ENCODE measurements at places on chromosomes 1 and 21.
A peak's percentile ranks its signal among the peaks of the same experiment; 100 is the strongest.

DNA sequence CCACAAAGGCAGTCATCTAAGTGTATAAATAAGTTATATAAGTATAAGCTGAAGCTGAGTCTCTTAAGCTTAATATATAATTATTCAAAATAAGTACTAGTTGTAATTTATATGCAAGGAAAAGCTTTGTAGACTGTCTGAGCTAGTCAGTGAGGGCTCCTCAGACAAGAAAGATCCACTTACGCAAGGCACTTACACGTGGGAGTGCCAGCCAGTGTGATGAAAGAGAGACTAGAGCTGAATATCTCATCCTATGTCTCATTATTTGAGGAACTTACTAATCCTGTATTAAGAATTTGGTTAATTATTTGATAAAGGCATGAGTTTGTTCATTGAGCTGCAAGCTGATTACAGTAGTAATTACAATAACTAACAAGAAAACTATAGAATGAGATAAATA, 146.9 kb downstream of the PDE4B start:
- no peak for DNase-seq

DNA sequence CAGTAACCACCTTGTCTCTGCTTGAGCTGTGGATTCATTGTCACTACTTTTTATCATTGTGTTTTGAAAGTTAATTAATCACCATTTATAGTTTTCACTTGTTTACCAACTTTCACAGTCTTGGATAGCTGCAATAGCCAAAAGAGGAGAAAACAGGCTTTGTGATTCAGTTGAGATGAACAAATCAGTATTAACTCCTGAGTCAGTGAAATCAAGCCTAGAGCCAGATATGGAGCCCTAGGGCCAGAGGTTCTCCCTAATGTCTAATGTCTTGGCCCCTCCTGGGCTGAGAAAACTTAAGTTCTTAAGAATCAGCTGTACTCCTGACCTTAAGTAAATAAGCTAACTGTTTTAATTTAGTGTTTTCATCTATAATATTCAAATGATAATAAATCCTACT, 228.8 kb downstream of the DNM3 start:
- DNase-seq: no peak

GRCh38 chr1:162656266-162656665, 24.0 kb downstream of the DDR2 start:
- DNase-seq: no peak

DNA sequence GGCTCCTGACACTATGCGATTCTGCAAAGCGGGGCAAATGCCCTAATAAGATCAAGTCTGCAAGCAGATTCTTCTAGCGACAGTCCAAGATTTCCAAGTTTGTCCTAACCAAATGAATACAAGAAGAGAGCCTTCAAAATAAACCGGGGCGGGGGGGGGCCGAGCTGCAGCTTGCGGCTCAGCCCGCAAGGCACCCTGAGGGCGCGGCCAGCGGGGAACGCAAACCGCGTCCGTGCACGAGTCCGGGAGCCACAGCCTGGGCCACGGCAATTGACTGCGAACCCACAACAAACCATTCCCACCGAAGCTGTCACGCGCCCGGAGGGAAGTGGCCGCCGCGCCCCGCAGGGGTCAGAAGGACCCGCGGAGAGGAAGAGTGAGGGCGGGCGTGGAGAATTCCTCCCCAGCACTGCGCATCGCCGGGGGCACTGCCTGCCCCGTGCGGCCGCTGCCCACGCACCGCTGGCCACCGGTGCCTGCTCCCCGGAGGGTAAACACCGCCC, 687 bp downstream of the TGFBR3 start:
- peak; percentile 24 for DNase-seq

DNA sequence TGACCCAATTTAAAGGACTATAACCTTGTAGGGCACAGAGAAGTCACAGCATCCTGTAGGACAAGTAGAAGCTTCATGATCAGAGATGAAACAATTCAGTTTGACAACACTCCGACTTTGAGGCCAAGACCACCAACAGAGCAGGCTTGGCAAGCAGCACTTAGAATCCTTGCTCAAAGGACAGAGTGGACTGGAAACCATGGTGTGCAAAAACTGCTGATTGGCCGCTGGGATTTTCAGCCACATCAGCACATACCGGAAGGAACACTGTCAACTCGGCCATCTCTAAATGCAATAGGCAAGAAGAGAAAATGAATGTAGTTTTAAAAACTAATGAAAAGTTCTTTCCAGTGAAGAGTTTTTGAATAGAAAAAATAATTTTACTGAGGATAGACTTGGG, 92.0 kb upstream of the PRMT6 start:
- DNase-seq: no peak

- no peak for DNase-seq
Measured at GRCh38 chr1:116242741-116243140, 130.3 kb upstream of the ATP1A1 start.

DNA sequence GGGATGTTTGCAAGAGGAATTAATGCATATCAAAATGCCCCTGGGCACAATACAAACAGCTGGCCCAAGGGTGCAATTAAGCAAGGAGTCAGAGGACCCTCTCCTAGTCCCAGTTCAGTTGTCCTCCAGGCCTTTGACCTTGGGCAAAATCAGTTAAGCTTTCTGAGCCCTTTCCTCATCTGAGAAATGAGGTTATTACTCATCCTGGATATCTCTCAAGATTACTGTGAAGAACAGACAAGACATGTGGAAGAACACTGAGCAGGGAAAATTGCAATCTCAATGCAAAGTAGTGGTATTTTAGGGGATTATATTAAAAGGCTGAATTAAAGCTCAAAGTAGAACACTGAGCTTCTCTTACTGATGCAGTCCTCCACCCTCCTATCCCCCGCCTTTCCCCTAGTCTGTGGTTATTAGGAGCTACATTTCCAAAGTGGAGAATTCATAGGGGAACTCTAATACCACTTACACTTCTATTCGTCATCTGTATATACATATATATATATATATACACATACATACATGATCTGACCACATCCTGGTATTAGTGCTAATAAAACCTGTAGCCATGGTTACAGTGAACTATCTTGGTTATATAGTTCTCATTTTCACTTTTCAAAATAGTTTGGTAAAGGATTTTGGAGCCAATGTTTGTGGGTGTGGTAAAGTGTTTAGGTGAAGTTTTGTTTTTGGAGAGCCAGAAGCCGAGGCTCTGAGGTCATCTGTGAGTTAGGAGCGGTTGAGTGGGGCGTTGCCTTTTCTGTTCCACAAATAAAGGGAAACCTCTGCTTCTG, 18.1 kb downstream of the KIAA0040 start:
- DNase-seq: peak; percentile 52

GRCh38 chr1:51564124-51564523, 45.1 kb upstream of the EPS15 start:
- DNase-seq: peak; percentile 64

DNA sequence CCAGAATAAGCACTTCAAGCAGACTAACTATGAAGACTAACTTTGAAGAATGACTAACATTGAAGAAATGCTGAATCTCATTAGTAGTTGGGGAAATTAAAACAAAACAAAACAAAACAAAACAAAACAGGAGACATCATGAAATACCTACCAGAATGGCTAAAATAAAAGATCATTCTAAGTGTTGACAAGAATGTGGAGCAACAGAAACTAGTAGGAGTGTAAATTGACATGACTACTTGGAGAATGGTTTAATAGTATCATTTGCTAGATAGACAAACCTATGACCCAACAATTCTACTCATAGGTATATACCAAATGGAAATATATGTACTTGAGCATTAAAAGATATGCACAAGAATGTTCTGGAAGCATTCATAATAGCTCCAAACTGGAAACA, 18.9 kb upstream of the ZFP69B start:
- DNase-seq: no peak

- DNase-seq: no peak
Measured at GRCh38 chr1:36351227-36351977, 28.0 kb upstream of the EVA1B start.

GRCh38 chr1:198352975-198353695, 187.3 kb downstream of the ATP6V1G3 start:
- peak; percentile 68 for DNase-seq

GRCh38 chr1:58084266-58084665, 462.3 kb downstream of the OMA1 start:
- DNase-seq: no peak

DNA sequence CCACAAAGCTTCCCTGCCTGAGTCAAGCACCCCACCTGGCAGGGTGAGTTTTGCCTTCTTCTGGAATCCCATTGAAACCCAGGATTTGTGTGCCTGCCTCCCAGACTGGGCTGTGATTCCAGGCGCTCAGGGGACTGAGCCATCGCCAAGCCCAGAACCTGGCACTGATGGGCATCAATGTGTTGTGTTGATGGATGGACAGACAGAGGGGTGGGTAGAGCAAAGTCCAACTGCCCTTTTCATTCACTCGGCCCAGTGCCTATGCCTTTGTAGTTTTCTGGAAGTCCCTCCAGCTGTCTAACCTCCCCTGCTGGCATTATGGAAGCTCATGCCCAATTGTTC, 66.0 kb upstream of the LAPTM5 start:
- DNase-seq: no peak

DNA sequence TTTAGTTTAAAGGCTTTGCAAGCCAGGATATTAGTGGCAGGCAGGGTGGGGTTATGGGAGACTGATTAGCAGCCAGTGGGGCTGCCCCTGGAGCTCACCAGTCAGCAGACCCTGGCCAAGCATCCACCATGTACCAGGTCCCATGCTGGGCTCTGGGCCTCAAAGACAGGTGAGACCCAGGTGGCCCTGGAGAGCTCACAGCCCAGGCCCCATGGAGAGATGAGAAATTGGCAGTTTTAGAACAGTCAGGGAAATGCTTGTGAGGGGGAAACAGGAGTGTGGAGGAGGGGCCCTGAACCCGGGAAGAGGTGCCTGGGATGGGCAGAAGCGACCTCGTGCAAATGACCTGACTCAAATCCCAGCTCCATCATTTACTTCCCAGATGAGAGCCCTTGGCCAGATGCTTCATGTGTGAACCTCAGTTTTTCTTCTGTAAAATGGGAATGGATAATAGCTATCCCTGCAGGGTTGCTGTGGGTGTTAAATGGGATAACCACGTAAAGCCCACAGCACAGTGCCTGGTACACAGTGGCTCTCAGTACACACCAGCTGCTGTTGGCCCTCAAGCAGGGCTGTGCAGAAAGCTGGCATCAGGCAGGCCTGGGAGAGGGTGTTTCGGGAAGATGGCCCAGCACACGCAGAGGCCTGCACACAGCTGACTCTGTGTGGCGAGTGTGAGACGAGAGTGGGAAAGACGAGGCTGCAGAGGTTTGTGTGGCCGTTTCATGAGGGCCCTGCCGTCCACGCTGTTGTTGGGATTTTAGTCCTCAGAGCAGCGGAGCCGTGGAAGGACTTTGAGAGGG, 518.5 kb downstream of the PTPRU start:
- DNase-seq: no peak

DNA sequence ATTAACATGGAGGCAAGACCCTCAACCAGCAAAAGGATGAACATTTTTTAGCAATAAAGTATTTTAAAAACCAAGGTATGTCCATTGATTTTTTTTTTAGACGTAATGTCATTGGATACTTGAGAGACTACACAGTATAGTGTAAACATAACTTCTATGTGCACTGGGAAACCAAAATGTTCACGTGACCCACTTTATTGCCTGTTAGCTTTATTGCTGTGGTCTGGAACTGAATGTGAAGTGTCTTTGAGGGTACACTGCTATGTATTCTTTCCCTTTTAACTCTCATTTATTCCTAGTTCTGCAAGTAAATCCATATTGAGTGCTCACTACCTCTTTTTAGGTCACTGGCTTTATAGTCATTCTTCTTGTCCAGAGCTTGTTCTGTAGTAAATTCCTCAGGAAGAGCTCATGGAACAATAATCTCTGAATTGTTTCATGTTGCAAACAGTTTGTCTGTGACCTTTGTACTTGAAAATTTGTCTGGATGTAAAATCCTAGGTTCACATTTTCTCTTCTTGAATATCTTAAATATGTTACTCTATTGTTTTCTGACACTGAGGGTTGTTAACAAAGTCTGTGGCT, 20.6 kb downstream of the ABCD3 start:
- no peak for DNase-seq

- DNase-seq: no peak
Measured at GRCh38 chr1:222392556-222392955, 155.3 kb downstream of the HHIPL2 start.

GRCh38 chr1:910881-911721, 12.6 kb upstream of the SAMD11 start:
- DNase-seq: no peak

DNA sequence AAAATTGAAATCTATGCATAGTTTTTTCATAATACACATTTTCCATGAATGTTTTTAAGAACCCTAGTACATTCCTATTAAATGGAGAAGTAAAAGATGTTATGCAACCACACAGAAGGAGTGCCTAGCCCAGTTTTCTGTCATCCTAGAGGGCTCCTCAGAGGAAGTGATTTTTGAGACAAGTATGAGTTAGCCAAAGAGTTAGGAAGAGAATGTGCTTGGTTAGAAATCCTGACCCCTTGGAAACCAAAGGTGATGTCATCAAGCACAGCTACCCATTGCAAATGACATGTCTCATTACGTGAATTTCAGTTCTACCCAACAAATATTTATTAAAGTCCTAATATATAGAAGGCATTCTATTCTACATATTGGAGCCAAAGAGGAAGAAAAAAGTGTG, 88.9 kb upstream of the TNFSF4 start:
- no peak for DNase-seq

DNA sequence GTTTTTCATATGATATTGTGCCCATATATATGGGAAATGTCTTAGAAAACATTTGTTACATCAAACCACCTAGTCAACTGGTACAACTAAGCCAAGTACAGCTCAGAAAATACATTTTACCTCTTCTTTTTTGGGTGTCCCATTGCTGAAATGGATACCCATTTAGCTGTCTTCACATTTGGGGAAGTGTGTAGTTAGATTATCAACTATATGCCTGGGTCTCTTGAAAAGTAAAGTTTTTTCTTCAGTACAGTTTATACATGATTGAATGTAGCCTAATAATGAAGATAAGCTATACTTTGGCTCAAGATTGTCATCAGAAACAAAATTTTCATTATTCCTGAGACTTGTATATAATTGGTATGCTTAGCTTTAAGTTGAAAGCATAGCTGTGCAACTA, 2.0 kb downstream of the AGO3 start:
- DNase-seq: no peak

DNA sequence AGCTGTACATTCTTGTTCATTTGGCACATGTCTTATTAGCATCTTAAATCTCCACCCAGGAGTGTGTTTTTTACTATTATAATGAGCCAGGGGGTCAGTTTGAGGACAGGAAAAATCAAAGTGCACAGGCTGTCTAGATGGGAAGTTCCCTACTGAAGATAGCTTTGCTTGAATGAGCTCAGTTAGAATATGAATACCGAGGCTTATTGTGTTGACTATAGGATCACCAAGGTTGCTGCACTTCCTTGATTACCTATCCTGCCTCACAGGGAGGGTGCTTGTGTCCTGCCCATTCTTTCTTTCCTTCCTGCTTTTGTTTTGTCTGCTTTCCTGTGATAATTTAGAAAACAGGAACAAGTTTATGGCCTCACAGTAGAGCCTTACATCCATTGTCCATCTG, 16.3 kb downstream of the PHGDH start:
- DNase-seq: peak; percentile 11

GRCh38 chr1:208917281-208917680, 666.2 kb upstream of the CAMK1G start:
- no peak for DNase-seq
